Camera-type eye (tissue), 1 donor: ENCODE measurements at places on chromosomes 2 and 18. TPM values are rescaled to one million over a fixed set of nuclear protein-coding genes. Genes with fewer than 3 reads are reported as not detected.

The TTC39C gene
- total RNA-seq = 32.9 TPM

The PMAIP1 gene
- total RNA-seq = 2.7 TPM

The SANBR gene
- 36.4 TPM for total RNA-seq

The MIB1 gene
- 120 TPM for total RNA-seq

The ZNF519 gene
- total RNA-seq = 24.3 TPM

The FEV gene
- total RNA-seq = not detected

The NXPH2 gene
- 9.1 TPM for total RNA-seq

The ANKRD30BL gene
- 7.3 TPM for total RNA-seq

The IL37 gene
- not detected for total RNA-seq

The CYP27A1 gene
- 30.0 TPM for total RNA-seq
